Adipose tissue (tissue), 3 donors: ENCODE measurements at places on chromosomes 1 and 21. TPM values are rescaled to one million over a fixed set of nuclear protein-coding genes. Genes with fewer than 3 reads are reported as not detected.

The AGBL4 gene
- not detected for polyA plus RNA-seq

The INKA2 gene
- polyA plus RNA-seq, result 4.3 TPM

The HSF2BP gene
- 0.34 TPM for polyA plus RNA-seq

The LGR6 gene
- 0.28 TPM for polyA plus RNA-seq

The RIPK4 gene
- 9.2 TPM for polyA plus RNA-seq

The LAD1 gene
- polyA plus RNA-seq, result 23.0 TPM

The SLC1A7 gene
- polyA plus RNA-seq, result 0.54 TPM

The TMEM51 gene
- polyA plus RNA-seq, result 2.8 TPM

The KLF17 gene
- 0.01 TPM for polyA plus RNA-seq

The ETV3L gene
- polyA plus RNA-seq, result not detected

The MMP23B gene
- 0.89 TPM for polyA plus RNA-seq

The SPATA21 gene
- polyA plus RNA-seq, result 0.11 TPM

The ADPRS gene
- polyA plus RNA-seq, result 19.8 TPM

The OR2T29 gene
- not detected for polyA plus RNA-seq

The SLAMF9 gene
- not detected for polyA plus RNA-seq

The HSD3B1 gene
- not detected for polyA plus RNA-seq

The CELA2A gene
- not detected for polyA plus RNA-seq

The KRTAP8-1 gene
- polyA plus RNA-seq, result not detected
